ENCODE measurements at places on chromosomes 6 and 20.

GRCh38 chr6:136598048-136598447 is 47.8 kb upstream of the MAP7 start:
- no peak for DNase-seq

DNA sequence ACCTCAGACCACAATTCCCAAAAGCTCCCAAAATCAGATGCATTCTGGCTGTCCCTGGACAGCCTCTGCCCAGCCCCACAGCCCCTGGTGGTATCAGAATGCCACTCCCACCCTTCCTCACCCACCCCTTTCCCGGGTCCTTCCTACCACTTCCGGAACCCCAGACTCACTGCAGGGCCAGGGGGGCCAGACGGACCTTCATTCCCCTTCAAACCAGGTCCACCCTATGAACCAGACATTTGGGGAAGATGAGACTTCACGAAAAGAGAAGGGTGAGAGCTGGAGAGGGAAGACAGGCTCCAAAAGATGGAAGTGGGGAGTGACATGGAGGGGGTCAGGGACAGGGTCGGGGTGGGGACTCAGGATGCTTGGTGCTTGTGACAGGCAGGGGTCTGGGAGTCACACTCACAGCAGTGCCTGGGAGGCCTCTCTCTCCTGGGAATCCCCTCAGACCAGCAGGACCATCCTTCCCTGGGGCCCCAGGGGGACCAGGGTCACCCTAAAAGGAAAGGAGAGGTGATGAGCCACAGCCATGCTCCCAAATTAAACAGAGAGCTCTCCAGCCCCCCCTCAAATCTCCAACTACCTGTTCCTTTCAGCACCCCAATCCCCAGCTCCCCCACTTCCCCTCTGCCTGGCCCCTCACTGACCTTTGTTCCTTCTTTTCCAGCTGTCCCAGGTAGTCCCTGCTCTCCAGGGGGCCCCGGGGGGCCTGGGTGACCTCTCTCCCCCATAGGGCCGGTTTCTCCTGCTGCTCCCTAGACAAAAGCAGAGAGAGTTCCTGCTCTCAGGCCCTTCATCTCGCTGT is 20.2 kb downstream of the COL11A2 start:
- no peak for DNase-seq

DNA sequence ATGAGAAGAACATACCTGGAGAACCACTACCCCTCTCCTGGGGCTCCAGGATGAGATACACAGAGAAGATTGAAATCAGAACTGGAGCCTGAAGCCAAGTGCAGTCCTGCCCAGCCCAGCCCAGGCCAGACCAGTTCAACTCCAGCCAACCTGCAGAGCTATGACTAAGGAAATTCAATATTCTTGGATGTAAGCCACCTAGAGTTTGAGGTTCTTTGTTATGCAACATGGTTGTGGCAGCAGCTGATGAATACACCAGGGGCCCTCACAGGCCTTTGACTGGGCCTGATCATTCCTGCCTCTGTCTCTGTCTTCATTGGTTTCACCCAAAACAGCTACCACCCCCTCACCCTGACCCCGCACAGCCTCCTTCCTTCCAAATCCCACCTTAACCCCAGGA is 167.8 kb downstream of the LRFN2 start:
- DNase-seq = no peak

GRCh38 chr20:62666736-62667529 is 24.6 kb downstream of the SLCO4A1 start:
- no peak for DNase-seq

DNA sequence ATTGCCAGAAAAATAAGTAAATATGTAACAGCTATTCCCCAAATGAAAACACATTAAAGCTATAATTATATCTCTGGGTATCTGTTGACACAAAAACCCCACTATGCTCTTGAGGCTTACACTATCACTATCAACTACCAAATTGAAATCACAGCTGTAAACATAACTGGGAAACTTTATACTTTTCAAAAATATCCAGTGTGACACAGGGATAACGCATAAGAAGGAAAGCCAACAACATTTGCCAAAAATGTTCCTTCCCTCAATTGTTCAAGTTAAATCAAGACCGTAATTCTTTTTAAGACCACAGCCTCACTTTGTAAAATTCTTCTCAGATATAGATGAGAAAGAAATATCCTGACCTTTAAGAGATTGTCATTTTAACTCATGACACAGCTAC is 3.1 kb downstream of the ZHX3 start:
- DNase-seq = no peak

DNA sequence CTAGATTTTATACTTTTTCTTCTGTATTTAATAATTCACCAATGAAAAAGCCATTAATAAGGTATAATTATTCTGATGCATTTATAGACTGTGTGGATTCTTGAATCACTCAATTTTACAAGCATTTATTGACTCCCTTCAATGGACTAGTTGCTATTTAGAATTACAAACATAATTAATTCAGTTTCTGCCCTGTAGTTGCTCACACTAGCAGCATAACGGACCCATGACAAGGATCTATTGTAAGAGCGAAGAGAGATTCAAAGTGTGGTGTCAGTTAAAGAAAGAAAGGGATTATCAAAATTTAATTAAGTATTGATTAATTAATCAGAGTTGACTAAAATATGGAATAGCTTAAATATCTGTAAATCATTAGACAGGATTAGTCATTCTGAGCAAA is 602.6 kb upstream of the PTCHD4 start:
- DNase-seq = no peak

DNA sequence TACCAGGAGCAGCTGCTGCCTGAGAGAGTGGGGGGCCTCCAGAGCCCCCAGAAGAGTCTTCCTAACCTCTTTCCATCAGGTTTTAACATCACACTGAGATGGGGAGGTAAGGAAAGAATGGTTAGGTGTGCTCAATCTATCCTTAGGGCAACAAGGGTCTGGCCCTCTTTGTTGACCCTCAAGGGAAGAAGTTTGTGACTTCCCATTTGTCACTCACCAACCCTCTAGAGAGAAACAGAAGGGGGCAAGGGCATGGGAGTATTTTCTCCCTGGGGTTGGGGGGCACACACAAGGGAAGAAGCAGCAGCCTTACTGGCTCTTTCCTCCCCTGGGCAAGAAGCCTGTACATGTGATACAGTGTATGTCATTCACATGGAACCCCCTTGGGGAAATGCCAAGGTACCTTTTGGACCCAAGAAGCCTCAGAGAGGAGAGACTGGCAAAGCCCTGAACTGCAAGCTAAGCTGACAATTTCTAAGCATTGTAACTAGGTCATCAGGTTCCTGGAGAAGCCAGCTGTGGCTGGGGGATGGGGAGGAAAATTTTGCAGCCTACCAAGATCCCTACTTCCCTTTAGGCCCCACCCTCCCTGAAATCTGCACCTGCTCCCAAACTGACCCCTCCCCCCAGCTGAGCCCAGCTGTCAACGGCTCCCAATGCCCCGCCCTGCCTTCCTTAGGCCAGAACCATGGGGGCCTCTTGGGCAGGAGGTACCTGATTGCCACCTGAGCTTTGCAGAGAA is 14.5 kb downstream of the BCL2L1 start:
- peak; percentile 68 for DNase-seq

DNA sequence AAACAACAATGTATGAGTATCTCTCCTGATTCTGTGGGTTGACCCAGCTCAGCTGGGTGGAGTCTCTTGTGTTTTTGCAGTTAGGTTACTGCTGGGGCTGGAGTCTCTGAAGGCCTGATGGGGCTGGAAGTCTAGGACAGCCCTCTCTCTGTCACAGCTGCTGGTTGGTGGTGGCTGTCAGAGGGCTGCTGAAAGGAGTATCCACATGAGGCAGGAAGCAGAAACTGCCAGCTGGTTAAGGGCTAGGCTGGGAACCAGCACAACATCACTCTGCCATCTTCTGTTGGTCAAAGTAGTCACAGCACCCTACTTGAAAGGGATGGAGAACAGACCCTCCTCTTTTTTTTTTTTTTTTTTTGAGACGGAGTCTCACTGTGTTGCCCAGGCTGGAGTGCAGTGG is 10.0 kb upstream of the PACSIN1 start:
- DNase-seq = no peak

- no peak for DNase-seq
These were observed 9.3 kb downstream of the CDS2 start for GRCh38 chr20:5136096-5136495.

DNA sequence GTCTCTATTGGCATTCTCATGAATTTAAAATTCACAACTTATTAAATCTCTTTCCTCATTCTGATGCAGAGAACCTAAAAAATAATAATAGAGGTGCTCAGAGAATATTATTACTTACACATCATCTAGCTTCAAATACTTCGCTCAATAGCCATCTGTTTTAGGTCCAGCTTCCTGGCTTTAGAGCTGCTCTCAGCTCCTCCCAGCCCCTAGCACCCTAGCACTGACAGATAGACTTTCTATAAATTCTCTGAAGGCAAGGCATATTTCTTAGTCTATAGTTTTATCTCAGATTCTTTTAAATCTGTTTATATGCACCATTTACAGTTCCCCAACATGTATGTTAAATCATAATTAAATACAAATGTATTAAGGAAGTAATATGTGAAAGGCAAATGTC is 281.3 kb downstream of the PTPRK start:
- DNase-seq = no peak

GRCh38 chr6:169622618-169623017 is 79.2 kb downstream of the WDR27 start:
- DNase-seq = peak; percentile 11

DNA sequence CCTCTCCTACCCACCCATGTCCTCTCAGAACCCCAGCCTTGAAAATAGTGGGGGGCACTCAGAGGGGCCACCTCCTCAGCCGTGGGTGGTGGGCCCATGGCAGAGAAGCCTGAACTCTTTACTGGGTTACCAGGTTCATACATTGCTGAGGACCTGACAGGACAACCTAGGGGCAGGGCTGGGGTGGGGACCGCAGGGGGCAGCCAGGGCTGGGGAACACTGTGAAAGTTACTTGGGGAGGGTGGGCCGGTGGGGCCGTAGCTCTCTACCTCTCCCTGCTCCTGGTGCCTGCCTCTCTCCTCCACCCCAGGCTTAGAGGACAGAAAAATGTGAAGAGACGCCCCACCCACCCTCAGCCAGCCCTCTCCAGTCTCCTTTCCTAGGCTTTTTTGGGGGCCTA is 15.4 kb downstream of the MDFI start:
- DNase-seq = no peak

- DNase-seq = peak; percentile 50
These were observed 32.3 kb upstream of the TAGAP start for GRCh38 chr6:159077123-159077522.

DNA sequence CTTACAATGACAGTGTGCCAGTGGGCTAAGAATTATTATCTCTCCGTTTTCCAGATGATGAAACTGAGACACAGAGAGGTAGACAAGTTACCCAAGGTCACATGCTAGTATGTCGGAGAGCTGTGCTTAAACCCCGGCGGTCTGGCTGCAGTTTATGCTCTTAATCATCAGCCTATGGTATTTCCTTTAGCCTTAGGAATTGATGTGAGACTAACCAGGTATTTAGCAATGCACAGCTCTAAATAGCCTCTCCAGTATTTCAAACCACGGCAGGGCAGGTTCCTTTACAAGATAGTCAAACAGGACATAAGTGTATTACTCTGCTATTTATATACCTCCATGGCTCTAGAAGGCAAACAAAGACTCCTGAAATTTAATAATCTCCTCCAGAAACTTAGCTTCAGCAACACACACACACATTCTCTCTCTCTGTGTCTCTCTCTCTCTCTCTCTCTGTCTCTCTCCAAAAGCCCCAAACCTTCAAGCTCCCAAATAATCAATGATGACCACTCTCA is 142.0 kb upstream of the ZNF217 start:
- DNase-seq = peak; percentile 48

DNA sequence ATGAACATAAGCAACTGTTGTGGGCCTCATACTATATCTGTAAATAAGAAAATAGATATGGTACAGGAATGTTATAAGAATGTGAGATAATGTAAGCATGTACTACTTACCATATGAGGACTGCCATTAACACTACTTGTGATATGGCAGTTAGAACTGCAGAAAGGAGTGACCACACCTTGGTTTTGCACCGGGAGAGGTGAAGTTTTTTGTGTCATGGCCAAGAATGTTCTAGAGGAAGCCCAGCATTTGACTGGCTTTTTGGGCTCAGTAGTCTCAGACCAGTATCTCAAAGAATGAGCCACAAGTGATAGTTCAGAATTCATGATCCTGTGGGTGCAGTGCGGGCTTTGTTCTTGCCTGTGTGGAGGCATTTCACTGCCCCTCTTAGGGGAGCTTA is 123.5 kb downstream of the CLIC5 start:
- no peak for DNase-seq
